ENCODE measurements at places on chromosomes 4 and X.

DNA sequence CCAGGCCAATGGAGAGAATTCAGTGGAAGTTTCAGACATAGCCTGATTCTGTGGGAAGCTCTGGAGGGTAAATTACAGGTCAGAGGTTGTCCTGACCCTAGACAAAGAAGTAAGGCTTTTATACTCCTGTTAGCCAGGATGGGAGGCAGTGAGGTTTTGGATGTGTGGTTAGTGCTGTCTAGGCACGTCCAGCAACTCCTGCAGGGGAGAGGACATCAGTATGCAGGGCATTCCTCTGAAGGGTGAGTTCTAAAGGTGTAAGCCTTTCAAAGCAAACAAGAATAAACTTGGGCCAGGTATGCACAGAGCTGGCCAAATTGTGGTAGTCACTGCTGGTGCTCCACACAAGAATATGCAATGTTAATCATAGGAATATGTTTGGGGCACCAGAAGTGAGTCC lies 562.5 kb downstream of the CCSER1 start:
- DNase-seq = no peak

- no peak for DNase-seq
Observed at GRCh38 chr4:102153391-102153790, 191.9 kb downstream of the SLC39A8 start.

DNA sequence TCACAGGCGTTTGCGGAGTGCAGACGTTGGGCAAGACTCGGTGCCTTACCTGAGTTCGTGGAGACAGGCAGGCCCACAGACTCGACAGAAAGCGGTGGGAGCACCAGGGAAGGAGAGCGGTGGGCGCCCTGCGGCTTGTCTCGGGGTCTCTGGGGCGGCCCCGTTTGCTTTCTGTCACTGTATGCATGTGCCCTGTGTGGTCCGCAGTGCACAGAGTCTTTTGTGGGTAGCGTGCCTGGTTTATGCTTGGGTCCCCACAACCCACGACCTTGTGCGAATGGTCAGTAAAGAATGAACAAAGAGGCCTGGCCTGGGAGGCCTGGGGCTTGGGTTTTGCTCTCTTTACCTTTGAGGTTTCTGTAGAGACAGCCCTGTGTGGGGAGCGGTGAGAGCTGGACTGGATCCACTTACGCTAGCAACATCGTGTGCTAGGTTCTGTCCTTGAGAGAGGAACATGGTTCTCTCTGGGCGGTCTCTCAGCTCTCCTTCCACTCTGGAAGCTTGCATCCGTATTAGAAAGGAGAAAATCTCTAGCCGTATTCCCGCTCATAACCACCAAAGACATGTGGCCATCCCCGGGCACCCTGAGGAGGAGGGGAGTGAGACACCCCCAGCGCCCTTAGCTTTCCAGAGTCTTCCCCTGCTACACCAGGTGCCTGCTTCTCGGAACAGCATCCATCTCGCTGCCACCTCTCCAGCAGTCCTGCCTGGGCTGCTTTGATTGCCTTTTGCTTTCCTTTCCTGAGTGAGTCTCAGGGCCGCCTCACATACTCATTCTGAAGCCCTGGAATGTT lies 1.2 kb downstream of the TADA2B start:
- no peak for DNase-seq

GRCh38 chr4:47462799-47463234 lies 685 bp downstream of the COMMD8 start:
- DNase-seq = no peak

GRCh38 chr4:39166177-39166576 lies 16.2 kb upstream of the WDR19 start:
- no peak for DNase-seq

Data from common myeloid progenitor, CD34-positive (primary cell).